ENCODE measurements at places on chromosomes 2 and 18.
A peak's percentile ranks its signal among the peaks of the same experiment; 100 is the strongest.

GRCh38 chr2:163779970-163780597, 44.3 kb upstream of the FIGN start:
- DNase-seq, result no peak

GRCh38 chr2:99819766-99820165, 322.6 kb downstream of the AFF3 start:
- DNase-seq, result no peak

DNA sequence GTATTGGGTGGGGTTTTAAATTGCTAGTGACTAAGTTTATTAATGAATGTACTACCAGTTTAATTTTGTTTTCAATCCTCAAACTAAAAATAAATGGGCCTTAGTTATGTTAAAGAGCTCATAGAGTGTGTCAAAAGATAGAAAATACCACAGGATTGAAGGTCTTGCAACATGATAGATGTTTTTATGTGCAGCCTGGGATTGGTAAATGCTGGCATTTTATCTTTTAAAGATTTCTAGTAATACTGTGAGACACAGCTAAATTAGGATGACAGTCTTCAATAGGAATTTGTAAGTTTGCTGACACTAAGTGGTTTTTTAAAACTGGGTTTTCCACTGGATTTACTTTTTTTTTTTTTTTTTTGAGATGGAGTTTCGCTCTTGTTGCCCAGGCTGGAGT, 122.3 kb downstream of the HAUS1 start:
- no peak for DNase-seq

GRCh38 chr18:3652380-3653262, 202.6 kb downstream of the TGIF1 start:
- peak; percentile 22 for DNase-seq

GRCh38 chr2:38515155-38516074, 87.3 kb downstream of the HNRNPLL start:
- DNase-seq, result no peak

GRCh38 chr2:154704991-154705390, 6.5 kb downstream of the KCNJ3 start:
- no peak for DNase-seq

- no peak for DNase-seq
These were observed 14.2 kb downstream of the PMS1 start for GRCh38 chr2:189798312-189799029.

DNA sequence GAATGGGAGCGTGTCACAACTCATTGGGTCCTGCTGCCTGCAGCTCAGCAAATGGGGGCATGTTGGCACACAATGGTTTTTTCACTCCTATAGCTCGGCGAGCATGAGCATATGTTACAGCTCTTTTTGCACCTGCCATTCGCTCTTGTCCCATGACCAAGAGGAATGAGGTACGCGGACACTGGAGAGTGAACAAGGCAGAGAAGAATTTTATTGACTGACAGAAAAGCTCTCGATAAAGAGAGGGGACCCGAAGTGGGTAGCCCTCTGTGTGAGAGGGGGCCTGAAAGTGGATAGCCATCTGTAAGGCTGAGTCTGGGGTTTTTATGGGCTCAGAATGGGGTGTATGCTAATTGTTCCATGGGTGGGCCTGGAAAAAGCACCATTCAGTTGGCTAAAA, 5.5 kb downstream of the ACYP2 start:
- DNase-seq, result no peak

- no peak for DNase-seq
These were observed 38.7 kb downstream of the MCFD2 start for GRCh38 chr2:46876741-46877384.

DNA sequence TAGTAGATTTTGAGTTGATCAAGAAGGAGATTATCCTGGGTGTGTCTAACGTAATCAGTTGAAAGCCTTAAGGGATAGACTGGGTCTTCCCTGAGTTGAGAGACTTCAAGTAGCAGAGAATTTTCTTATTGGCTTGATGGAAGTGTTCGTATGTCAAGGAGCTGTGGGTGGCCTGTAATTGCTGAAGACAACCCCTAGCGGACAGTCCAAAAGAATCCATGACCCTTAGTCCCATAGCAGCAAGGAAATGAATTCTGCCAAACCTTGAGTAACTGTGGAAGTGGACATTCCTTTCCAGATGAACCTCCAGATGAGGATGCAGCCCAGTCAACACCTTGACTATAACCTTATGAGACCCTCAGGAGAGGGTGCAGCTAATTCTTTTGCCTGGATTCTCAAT, 786.3 kb downstream of the SOCS6 start:
- DNase-seq, result no peak

DNA sequence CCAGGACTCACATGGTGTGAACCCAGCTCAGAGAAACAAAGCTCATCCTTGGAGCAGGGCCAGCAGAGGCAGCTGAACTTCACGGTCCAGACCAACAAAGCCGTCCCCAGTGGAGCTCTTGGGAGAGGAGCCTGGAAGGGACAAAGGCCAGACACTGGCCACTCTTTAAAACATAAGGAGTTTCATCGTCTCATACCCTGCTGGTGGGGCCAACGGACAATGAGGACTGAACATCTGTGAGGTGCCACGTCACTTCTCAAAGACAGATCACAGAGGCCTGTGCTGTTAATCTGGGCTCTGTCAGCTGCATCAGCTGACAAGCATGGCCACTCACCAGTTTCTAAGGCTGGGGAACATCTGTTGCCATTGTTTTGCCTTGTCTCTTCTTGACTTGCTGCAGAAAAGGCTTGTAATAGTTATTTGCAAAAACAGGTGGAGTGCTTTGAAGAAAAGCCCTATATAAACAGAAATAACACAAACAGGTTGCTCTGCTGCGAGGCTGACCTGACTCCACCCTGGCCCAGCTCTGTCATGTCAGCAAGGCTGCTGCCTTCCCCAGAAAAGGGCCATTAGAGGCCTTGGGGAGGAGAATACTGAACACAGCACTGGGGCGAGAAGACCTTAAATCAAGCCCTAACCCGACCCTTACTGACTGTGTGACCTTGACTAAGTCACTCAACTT, 68.1 kb upstream of the DAPL1 start:
- DNase-seq, result no peak

DNA sequence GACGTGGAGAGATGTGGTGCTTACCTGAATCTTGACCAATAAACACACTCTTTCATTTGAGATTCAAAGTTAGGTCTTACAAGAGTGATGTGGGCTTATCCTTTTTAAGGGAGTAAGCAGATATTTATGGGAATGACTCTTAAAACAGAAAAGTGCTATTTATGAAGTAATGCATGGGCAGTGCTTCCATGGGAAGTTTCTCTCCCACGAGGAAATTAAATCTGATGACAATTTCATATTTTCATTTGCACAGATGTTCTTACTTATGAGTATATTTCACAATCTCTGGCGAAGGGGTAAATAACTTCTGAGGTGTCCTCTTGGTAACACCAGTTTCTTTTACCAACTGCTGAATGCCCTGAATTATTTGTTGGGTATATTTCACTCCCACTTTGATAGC, 21.0 kb downstream of the PNPT1 start:
- DNase-seq, result no peak

DNA sequence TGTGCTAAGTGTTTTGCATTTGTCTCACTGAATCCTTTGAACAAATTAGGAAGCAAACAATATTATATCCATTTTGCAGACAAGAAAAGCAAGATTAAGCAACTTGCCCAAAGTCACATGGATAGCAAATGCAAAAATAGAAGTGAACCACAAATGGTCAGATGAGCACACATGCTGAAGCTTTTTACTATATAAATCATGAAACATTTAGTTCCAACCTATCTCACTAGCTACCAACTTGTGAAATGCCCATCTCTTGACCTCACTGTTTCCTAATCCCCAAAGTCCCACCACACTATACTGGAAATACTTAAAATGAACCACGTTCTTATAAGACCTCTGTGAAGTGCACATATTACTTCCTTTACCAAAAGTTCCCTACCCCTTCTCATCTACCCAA, 380.5 kb downstream of the ERBB4 start:
- no peak for DNase-seq

GRCh38 chr18:35938158-35938557, 34.3 kb upstream of the RMP24 start:
- no peak for DNase-seq

All from stimulated activated CD4-positive, alpha-beta T cell treated with anti-CD3 and anti-CD28 coated beads, Interleukin-1b, Interleukin-23, amount 100 ng/mL, for 4 hours (primary cell).